Activated CD4-positive, alpha-beta T cell treated with anti-CD3 and anti-CD28 coated beads, Interleukin-2, amount 50 U/mL, for 48 hours (primary cell): ENCODE measurements at places on chromosomes 5 and 9.

DNA sequence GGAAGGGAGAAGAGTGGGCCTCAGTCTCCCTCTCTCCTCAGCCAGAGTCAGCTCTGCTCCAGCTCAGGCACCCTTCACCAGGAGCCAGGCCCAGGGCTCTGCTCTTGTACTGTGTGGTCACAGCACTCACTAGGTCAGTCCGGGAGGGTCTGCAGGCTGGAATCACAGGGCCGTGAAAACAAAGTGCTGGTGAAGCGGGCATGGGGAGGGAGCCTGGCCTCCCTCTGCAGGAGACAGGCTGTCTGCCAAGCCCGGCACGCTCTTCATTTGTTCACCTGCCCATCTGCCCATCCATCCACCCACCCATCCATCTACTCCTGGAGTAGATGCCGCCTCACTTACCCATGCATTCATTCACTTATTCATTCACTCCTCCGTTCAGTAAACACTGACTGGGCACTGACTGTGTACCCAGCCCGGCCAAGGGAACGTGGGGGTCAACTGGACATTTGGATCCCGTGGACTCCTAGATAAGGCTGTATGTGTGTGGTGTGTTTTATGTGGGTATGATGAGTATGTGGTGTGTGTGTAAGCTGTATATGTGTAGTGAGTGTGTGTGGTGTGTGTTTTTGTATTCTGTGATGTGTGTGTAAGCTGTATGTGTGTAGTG lies 3.6 kb downstream of the SPAAR start:
- DNase-seq = no peak

- peak; percentile 61 for DNase-seq
These were observed 115.9 kb downstream of the CDC42SE2 start for GRCh38 chr5:131379723-131380122.

DNA sequence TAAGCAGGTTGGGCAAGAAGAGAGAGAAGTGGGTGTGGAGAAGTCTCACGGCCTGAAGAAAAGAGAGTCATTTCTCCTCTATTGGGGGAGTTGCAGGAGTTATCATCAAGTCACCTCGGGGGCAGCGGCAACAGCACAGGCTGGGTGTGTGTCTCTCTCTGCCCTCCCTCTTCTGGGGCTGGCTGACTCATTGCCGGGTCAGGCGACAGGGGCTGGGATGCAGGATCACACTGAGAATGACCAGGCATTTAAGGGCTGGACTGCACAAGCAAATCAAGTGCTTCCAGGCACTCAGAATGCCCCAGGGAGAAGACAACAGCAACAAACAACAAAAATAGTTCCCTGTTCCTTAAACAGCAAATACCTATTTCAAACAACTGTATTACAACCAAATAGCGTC lies 6.3 kb upstream of the EQTN start:
- DNase-seq = no peak

- DNase-seq = no peak
These were observed 104.1 kb upstream of the TBC1D2 start for GRCh38 chr9:98359569-98359968.

DNA sequence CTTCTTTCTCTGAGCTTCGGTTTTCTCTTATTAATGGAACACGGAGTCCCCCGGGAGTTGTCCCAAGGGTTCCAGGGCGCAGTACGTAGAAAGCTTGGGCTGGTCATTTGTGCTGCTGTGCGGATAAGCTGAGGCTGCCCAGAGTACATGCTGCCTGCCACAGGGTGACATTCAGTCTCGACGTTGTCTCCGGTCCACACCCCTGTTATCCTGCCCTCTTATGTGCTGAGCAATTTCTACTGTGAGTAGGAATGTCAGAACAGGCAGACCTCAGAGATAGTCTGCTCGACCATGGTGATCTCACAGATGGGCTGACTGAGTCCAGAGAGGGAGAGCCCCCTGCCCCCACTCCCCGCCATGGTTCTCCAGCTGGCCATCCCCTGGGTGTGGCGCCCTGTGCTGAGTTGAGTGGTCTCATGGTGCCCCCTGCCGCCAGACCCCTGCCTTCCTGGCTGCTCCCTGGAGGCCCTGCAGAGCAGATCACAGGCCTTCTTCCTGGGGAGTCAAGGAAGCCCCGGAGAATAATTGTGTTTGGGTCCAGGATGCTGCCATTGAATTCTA lies 124.0 kb downstream of the RGS3 start:
- no peak for DNase-seq

- DNase-seq = no peak
These were observed at the start of gene CARD6 for GRCh38 chr5:40841068-40841805. CARD6 (plus strand) TSS chr5:40841367; CDS start chr5:40841383, 16 bp downstream.

GRCh38 chr5:161685461-161685860 lies at the start of gene GABRA6:
GABRA6 (plus strand) TSS chr5:161685721; CDS start chr5:161685990, 269 bp downstream.
- no peak for DNase-seq

DNA sequence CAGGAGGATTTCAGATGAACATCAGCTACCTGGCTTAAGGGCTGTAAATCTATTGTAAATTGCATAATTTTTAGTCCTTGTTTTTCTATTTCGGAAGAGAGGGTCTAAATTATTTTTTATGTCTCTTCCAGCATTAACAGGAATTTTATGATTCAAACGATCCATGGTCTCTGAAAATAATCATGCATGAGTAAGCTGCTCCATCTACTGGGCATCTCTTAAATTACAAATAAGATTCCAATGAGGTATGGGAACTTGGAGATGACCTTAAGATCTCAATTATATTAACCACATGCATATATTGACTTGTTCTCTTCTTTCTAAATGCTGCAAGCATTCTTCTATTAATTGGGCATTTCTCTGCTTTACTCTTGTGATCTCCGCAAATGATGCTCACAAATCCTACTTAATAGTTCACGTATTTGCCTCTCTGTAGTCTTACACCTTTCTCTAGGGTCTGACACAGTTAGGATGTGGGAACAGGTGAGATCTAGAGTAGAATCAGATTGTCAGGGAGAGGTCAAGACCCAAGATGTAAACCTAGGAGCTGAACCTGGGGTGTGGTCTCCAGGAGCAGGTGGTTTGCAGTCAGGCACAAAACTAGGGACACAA lies 86.9 kb downstream of the NUDT12 start:
- DNase-seq = no peak

DNA sequence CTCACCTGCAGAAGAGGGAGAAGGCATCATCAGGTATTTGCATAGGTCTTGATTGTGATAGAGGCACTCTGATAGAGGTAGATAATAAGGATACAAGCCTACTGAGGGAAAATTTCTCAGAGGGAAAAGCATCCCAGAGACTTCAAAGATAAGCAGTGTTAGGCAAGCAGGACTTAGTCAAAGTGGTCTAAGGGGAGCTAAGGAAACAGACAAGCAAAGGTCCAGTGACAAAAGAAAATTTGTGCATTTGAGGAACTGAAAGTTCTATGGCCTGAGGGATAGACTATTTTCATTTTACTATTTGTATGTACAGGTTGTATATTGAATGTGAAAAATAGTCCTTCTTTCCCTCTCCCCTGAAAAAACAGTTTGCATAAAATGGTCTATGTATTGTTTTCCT lies 27.4 kb downstream of the OXCT1 start:
- no peak for DNase-seq

GRCh38 chr9:81317939-81318338 lies 371.4 kb downstream of the TLE1 start:
- DNase-seq = no peak

GRCh38 chr9:82208741-82209450 lies 220.3 kb downstream of the SPATA31D1 start:
- no peak for DNase-seq

- peak; percentile 71 for DNase-seq
These were observed 5.3 kb upstream of the TJP2 start for GRCh38 chr9:69168709-69169217.

DNA sequence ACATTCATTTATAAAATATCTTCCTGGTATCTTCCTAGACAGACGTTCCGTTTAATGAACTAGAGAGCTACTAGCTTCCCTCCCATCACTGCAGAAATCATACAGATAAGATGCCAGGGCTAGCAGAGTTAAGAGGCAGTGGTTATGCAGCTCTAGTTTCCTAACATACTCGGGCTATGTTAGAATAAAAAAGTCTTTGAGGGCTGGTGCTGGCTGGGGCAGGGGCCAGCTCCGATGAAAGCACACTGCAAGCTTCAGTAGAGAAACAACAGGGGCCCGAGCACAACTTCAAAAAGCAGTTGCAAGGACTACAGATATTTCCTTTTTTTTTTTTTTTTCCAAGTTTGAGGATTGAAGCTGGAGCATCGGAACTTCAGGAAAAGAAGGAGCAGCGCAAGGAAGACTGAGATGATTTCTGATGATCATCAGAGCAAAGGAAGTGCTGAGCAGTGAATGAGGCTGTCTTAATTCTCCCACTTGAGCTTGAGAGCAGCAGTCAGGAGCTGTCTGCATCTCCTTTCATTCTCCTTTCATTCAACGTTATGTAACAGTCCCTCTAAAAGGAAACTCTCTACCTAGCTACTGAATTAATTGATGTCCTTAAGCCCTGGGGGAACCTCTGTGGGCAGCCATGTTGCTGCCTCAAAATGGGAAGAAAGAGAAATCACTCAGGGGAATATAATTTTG lies 47.6 kb upstream of the ADCY2 start:
- DNase-seq = no peak

GRCh38 chr5:124301850-124302249 lies 444.6 kb downstream of the ZNF608 start:
- no peak for DNase-seq

DNA sequence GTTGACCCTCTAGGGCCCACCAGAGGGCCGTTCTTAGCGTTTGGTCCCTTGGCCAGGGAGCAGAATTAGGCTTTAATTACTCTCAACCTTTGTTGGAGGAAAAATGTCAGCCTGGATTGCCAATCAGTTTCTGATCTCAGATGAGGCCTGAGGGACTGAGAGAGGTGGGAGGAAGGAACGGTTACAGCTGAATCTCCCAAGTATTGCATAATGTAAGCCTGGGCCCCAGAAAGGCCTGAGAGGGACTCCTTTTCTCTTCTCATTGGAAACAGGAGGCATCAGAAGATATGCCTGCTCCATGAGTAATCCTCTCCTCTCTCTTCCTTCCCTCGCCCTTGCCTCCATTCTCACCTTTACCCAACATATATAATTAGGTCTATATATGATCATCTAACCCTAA lies 105.7 kb downstream of the INSYN2B start:
- DNase-seq = no peak

DNA sequence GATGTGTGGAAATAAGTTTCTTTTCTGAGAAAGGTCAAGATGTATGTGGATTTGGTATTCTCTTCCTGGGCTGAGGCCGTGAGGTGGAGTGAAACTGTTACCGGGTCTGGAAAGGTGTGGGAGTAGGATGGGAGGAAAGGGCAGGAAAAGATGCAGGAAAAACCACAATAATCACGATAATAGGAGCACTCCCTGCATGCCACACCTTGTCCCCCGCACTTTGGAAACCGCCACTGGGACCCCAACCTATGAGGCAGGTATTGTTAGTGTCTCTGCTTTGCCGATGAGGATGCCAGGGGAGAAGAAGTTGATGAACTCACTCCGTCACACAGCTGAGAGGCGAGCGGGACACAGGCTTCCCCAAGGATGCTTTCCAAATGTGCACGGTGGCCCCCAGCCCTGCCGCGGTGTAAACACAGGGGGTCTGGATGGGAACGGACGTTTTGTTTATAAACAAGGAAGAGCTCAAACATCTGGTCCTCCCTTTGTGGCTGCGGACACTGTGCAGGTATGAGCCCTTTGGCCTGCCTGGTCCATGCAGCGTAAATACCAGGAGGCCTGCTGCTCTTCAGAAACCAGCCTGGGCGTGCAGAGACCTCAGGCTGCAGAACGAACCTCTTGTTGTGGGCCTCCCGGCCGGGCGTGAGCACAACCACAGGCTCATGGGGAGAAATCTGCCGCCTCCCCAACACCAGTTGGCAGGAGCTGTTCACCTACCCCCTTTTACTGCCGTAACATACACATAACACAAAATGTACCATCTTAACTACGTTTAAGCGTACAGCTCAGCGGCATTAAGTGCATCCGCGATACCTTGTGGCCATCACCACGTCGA lies 126.7 kb downstream of the COL23A1 start:
- DNase-seq = no peak

DNA sequence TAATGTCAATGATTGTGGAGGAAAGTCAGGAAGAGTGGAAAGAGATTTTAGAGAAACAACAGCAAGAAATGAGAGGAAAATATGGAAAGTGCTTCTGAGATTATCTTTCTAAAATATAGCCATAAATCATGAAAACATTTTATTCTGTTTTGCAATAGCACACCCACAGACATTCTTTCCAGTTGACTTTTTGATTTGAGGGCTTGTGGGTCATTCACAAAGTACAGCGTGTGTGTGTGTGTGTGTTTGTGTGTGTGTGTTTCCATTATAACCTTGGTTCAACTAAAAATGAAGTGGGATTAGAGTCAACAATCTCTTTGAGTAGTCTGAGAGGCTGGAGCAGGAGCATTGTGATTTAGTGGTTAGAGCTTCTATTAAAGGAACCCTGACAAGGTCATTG lies 116.6 kb upstream of the GAS1 start:
- no peak for DNase-seq

DNA sequence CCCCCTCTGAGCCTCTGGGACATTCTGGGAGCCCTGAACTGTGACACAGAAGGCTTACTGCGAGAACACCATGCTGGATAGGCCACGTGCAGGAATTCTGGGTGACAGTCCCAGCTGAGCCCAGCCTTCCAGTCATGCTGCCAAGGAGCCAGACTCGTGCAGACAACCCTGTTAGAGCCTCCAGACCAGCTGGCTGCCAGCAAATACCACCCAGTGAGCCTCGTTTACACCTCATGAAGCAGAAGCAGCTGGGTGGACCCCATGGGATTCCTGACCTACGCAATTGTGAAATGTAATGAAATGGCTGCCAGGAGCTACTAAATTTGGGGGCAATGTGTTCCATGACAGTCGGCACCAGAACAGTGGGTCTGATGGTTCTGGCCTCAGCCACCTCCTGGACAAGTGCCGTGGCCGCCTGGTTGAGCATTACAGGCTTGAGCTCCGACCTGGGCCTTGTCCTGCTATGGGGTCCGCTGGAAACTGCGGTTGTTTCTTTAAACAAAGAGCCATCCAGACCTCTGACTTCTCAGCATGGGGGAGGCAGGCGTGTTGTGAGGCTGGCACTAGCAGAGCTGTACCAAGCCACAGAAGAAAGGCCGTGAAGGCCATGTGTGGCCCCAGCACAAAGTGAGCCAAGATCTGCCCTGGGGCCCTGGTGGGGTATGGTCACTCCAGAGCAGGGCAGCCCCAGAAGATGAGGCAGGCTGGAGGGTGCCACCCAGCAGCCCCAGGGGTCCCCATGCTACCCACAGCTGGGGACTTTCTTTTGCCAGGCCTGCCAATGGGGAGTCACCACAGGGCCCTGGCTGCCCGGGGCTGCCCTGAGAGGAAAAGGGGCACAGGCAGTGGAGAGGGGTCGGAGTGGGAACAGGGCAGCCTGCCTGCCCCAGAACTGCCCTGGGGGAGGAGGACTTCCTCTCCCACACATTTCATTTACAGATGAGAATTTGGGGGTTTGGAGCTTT lies 19.3 kb upstream of the RXRA start:
- no peak for DNase-seq

GRCh38 chr5:604391-604831 lies 7.7 kb upstream of the CEP72 start:
- no peak for DNase-seq

DNA sequence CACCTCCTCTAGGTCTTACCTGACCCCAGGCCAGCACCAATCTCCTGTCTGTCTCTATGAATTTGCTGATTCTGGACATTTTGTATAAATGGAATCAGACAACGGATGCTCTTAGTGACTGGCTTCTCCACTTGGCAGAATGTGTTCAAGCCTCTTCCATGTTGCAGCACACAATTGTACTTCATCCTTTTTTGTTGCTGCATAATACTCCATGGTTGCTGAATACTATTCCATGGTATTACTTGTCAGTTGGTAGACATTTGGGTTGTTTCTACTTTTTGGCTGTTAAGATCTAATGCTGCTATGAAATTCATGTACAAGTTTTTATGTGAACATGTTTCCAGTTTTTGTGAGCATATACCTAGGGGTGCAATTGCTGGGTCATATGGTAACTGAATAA lies 34.3 kb upstream of the FCN1 start:
- DNase-seq = no peak

GRCh38 chr5:110817459-110817858 lies 78.7 kb downstream of the SLC25A46 start:
- no peak for DNase-seq
